ENCODE measurements at places on chromosomes 3 and 15.

DNA sequence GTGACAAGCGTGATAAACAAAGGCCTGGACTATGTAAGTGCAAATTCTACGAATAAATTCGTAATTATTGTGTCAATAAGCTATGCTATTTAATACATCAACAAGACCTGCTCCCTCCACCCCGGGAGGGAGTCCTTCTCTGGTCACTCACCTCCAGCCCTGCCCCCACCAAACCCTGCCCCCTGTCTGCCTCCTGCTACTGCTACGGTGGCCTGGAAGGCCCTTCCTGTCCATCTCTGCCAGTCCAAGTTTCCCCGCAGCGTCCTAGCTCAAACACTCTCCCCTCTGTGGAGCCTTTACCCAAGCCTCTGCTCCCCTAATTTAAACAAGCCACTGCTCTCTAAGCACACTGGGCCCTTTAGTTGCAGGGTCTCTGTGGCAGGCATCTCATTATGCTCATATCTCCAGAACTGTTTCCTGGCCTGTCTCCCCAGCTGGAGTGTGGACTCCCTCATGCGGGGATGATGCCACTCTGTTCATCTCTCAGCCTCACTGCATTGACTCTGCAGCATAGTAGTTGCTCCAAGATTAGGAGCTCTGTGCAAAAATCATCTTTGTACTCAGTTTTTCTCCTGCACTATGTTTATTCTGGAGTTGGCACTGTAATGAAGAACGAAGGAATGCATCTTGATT, 241.2 kb downstream of the NTRK3 start:
- DNase-seq, result no peak

GRCh38 chr3:69081583-69082262, 1.6 kb upstream of the UBA3 start:
- DNase-seq, result no peak

DNA sequence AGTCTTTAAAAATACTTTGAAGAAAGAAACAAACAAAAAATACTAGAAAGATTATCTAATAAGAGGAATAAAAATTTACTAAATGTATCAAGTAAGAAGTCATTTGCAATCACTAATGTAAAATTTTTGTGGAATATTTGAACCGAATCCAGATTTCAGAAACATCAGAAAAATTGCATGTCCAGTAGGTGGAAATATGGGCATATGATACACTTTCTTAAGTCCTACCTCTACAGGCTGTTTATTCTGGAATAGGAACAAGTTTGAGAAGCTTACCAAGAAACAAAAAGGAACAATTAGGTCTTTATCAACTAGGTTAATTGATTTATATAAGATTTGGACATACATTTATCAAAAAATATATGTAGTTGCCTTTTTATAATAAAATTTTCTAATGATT, 292.9 kb upstream of the ROBO1 start:
- DNase-seq, result no peak

DNA sequence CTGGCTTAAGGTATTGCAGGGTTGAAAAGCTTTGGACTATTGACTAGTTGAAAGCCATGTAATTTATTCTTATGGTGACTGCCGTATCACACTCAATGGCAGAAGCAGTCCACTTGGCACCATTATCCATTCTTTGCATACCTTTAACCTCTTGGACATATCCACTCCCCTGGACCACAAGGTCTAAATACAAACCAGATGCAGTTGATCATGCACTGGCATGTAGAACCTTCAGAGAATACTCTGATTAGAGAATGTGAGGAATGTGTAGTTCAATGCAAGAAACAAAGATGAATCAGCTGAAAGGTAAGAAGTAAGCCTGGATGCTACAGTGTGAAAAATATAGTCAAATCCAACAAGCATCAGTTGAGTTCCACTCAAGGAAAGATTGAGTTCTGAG, 93.1 kb downstream of the FRMD5 start:
- DNase-seq, result no peak

GRCh38 chr3:171972871-171973348, 66.5 kb upstream of the FNDC3B start:
- no peak for DNase-seq

DNA sequence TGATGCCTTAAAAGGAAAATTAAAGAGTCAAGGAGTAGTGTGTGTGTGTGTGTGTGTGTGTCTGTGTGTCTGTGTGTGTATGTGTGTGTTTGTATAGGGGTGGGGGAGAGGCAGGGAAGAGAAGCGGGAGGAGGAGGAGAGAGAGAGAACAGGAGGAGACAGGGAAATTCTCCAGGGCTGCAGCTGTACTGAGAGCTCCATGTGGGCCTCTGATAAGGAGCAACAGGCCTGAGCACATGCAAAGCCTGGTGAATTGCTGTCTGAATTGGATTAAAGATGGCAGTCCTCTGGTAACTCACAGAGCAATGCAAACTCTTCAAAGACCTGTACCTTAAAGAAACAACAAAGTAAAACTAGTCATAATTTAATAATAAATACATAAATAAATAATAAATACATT, 70.6 kb downstream of the SEMA6D start:
- DNase-seq, result no peak

- no peak for DNase-seq
These were observed 13.6 kb upstream of the WNT5A start for GRCh38 chr3:55500555-55501330.

DNA sequence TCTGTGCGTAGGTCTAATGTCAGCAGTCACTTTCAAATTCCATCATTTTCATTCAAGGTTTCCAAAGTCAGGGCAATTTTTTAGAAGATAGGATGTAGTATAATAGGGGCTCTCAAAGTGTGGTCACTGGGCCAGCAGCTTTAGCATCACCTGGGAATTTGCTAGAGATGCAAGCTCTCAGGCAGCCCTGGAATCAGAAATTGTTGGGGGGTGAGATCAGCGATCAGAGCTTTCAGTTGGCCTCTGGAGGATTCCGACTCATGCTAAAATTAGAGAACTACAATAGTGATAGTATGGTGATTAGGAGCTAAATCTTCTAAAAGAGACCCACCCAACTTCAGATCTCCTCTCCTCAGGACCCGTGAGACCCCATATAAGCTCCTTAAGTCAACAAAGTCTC, 2.4 kb upstream of the FRMD4B start:
- no peak for DNase-seq

DNA sequence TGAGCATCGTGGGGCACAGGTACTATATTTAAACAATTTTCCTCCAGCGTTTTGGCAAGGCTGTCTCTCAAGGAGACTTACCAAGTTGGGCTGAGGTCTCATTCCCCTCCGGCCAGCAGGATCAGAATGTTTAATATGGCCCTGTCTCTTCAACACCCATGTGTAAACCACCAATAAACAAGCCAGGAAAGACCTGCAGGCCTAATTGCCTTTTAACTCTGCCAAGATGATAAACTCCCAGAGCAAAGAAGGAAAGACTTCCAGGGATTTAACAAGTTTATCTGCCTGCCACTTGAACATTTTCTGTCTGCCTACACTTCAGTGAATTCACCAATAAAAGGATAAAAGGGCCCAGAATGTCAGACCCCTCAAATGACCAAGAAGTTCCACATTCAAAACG, 130.3 kb upstream of the WNT5A start:
- no peak for DNase-seq

DNA sequence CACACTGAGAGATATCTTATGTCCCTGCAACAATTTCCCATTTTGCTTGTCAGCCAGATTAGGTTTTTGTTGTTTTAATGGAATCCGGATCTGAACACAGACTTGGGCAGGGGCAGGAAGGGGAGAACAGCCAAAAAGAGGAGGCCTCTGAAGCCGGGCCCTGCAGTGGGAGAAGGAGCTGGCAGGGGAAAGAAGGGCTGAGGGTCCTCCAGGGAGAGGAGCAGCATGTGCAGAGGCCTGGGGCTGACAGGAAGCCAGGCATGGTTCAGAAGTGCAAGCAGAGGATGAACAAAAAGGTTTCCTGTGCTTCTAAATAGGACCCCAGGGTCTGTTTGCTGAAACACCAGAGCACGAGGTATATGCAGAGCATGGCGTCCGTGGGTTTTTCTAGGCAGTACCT, 49.1 kb upstream of the POMGNT2 start:
- no peak for DNase-seq

All from NCI-H774 (cell line).